ENCODE measurements at places on chromosomes 3 and 15.

DNA sequence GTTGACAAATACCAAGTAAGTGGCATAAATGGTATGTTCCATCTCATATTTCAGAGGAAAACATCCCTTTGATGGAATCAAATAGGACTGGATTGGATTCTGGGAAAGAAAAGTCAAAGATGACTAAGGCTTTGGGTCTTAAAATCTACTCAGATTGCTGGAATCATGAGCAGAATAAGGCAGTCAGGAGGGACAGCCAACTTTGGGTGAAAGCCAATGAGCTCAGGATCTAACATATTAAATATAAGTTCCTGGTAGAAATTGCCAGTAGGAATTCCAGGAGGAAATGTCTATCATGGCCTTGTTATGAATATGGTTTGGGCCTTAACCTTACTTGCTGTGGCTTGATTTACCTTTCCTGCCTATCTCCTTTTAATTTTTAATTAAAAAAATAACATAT, 55.3 kb downstream of the ISL2 start:
- DNase-seq: no peak

GRCh38 chr3:170417090-170417489, 1.6 kb upstream of the CLDN11 start:
- DNase-seq: no peak

DNA sequence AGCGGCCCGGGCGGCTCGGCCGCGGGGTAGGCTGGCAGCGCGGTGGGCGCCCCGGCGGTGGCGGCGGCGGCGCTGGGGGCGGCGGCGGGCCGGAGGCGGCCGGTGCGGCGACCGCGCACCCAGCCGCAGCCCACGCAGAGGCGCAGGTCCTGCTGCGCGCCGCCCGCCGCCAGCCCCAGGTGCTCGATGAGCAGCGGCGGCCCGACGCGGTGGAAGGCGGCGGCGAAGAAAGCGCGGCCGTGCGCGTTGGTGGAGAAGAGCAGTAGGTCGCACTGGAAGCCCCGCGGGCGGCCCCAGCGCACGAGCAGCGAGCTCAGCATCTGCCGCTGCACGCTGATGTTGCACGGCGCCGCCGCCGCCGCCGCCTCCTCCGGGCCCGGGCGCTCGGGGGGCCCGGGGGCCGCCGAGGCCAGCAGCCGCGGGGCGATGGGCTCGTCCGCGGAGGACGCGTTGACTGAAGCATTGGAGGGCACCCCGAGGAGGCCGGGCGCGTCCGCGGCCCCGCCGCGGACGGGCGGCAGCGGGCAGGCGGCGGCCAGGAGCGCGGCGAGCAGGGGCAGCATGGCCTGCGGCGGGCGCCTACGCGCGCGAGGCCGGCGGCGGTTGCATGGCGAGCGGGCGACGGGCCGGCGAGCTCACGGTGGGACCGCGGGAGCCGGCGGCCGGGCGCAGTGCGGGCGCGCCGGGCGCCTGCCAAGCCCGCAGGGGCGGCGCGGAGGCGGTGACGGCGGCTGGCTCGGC, 452 bp downstream of the TMEM158 start:
- no peak for DNase-seq

DNA sequence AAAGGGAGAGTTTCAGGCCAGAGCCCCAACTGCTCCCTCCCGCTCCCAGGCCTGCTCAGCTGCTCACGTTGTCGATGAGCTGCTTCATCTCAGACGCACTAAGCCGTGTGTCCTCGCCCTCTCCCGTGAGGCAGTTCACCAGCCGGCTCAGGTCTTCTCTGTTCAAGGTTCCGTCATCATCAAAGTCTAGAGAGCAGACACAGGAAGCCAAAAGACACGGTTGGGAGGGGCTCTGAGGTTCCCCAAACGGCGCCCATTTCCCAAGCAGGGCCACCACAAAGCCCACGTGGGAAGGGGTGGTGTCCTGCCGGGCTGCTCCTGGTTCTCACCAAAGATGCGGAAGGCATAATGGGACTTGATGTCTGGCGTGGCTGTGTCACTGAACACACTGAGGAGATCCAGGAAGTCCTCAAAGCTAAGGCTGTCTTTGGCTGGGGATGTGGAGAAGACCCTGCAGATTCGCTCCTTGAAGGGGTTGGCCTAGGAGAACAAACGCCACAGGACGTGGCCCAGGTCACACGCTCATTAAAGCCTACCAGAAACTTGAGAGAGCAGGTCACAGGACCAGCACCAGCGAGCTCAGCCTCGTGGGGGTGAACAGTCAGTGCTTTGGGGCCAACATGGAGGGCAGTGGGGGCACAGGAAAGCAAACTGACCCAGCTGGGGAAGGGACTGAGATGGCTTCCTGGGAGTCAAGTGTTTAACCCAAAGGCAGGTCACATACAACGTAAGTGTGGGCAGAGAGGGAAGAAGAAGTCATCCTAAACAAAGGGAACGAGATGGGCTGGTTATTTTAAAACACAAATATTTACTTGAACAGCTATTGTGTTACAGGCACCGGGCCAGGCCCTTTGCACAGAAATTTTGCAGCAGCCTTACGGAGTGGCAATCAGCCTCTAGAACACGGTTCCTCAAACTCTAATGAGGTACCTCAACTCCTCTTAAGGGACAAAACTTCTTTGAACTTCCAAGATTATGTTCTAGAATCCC, 2.4 kb downstream of the CIB1 start:
- peak; percentile 56 for DNase-seq

DNA sequence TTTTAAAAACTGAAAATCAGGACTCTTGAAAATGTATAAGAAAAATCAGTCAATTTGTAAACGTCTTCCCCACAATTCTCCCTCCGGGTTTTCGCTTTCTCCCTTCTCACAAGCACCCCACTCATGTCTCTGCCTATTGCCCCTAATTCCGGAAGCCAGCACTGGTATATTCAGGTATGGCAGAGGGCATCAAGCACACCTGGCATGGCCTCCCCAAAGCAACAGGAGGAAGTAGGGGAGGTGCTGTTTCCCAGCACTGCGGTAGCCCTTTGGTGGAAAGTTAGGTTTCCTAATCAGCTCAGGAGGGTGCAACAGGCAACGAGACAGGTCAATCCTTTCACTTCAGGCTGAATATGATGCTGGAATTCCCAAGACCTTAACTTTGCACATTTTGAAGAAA, 30.1 kb downstream of the LAMP3 start:
- no peak for DNase-seq

All from stimulated activated CD8-positive, alpha-beta memory T cell treated with anti-CD3 and anti-CD28 coated beads, Interleukin-12 subunit alpha, Interleukin-12 subunit beta, amount 100 ng/mL, for 1 hour (primary cell).